ENCODE measurements at places on chromosomes 12 and 14.

DNA sequence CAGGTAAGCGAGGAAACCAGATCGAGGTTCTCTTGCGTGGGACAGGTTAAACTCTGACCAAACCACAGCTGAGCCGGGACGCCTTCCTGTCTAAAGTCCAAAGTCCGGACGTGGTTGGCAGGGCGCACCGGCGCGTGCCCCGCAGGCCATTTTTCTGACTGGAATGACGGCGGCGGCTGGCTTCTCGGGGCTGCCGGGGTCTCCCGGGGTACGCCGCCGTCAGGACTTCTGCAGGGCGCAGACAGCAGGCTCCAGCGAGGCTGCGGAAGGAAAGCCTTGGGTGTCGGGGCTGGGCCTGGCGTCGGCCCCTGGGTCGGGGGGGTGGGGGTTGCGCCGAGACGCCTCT, 32.8 kb downstream of the MIA2 start:
- peak; percentile 82 for DNase-seq

GRCh38 chr12:72777806-72778205, 505.6 kb downstream of the TRHDE start:
- DNase-seq: no peak

DNA sequence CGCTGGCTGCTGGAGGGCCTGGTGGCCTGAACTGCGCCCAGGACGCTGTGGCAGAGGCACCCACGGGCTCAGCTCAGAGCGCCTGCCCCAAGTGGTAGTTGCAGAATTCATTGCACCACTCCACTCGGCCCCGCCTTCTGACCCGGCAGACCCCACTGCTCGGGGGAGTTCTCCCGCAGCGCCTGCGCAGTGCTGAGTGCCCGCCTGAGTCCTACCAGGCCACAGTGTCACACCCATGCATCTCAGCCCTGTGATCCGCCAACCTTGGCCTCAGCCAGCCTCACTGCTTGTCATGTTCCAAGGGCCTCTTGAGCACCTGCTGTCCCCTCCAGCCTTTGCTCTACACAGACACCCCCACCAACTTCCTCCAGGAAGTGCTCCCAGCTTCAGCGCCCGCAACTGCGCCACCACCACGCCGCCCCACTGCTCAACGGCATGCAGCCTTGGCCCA, 12.2 kb downstream of the DEGS2 start:
- no peak for DNase-seq

DNA sequence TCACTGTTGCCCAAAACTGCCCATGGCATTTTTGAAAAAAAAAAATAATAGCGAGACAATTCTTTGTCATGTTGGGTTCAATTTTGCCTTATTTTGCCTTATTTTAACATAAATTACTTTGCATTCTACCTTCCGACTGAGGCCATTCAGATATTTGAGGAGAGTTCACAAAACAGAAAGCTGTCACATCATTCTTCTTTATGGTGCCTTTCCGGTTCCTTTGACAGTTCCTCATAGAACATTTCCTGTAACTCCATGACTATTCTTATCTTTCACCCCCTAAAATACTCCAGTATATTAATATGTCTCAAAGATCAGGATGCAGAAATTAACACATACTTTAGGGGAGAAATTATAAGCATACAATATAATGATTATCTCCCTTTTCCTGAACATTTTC, 476.7 kb downstream of the NOVA1 start:
- no peak for DNase-seq

GRCh38 chr12:53049571-53050318, at the start of gene TNS2:
TNS2 (plus strand) TSS chr12:53050065; CDS start chr12:53050186, 121 bp downstream.
- DNase-seq: peak; percentile 94

- DNase-seq: peak; percentile 74
Measured at GRCh38 chr14:105069871-105070759, 4.9 kb upstream of the GPR132 start.

DNA sequence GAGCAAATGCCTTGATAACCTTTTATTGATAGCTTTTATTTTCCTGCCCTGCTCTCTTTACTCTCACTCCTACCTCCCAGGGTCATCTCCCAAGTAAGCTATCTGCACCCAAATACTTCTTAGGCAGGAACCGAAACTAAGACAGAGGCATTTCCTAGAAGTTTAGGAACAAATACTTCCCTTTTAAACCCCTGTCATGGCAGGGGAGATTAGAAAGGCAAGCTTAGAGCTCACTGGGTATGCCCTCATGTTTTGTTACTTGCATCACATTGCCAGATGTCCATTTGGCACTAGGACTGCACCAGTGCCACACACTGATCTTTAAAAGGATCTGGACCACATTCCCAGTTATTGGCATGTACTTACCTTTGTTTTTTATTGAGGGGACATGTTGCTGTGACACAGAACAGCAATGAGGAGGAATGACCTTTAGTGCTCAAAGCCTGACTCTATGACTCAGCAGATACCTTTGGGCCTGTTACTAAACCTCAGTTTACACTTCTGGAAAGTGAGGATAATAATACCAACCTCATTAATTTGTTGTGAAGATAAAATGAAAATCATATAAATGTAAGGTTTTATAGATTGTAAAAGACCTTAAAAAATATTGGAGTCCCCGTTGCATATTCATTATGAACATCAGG, 40.9 kb upstream of the MBIP start:
- no peak for DNase-seq

GRCh38 chr14:30214014-30214413, 286.4 kb upstream of the PRKD1 start:
- DNase-seq: no peak

DNA sequence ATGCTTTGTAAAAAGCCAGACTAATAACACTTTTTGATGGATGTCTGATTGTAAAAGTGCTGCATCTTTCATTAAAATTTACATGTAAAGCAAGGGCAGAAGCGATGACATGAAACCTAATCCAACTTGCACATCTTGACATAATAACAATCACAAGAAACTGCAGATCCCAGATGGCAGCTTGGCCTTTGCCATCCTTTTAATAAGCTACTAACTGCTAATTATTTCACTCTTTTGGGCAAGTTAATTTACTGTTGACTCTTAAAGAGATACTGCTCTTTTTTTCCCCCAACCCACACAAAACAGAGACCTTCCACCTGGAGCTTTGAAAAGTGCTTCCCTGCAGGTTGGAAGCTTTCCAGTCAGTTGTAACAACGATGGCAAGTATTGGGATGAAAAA, 137.5 kb downstream of the NRXN3 start:
- DNase-seq: no peak

DNA sequence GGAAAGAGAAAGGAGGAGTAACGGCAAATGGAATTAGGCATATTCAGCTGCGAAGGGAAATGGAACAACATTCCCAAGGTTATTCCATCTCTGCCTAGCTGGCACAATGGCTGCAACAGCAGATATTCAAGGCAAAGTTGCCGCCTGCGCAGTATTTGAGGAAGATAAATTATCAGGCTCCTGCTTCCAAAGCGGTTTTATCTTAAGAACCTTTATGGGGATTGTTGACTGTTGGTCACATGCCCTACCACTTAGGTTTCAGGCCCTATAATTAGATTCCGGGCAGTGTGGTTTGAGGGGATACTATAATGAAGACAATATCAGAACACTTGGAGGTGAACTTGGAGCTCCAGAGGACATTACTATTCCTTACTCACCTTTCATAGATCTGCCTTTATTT, 99.7 kb downstream of the FGD4 start:
- DNase-seq: no peak

DNA sequence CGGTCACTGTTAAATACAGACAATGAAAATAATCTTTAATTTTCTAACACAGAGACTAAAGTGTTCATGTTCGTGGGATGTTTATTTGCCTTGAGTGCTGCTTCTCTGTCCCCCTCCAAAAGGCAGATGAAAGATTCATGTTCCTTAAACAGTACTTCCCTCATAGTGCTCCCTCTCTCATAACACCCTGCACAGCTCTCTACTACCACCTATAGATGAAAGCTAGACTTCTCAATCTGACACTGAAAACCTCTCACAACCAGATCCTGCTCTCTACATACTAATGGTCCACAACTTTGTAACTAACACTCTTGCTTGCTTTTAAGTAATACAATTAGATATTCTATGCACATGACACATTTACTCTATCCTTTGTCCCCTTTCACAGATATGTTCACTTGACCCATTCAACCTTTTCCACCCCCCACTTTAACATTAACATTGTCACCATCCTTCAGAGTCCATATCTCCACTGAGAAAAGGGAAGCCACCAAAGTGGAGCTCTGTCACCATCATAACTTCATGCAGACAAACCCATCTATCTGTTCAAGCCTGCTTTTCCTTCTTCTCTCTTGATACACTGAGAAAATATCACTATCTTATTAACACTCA, 266.4 kb upstream of the USP15 start:
- no peak for DNase-seq

GRCh38 chr12:52493172-52493571, at the start of gene KRT6A:
KRT6A (minus strand) TSS chr12:52493257; CDS start chr12:52493188, 69 bp downstream.
- no peak for DNase-seq

- DNase-seq: no peak
Measured at GRCh38 chr14:74800780-74801179, 37.7 kb downstream of the YLPM1 start.

GRCh38 chr14:100662879-100663760, 63.6 kb upstream of the DLK1 start:
- DNase-seq: no peak

GRCh38 chr12:19440019-19440858, 947 bp downstream of the AEBP2 start:
- DNase-seq: peak; percentile 84

DNA sequence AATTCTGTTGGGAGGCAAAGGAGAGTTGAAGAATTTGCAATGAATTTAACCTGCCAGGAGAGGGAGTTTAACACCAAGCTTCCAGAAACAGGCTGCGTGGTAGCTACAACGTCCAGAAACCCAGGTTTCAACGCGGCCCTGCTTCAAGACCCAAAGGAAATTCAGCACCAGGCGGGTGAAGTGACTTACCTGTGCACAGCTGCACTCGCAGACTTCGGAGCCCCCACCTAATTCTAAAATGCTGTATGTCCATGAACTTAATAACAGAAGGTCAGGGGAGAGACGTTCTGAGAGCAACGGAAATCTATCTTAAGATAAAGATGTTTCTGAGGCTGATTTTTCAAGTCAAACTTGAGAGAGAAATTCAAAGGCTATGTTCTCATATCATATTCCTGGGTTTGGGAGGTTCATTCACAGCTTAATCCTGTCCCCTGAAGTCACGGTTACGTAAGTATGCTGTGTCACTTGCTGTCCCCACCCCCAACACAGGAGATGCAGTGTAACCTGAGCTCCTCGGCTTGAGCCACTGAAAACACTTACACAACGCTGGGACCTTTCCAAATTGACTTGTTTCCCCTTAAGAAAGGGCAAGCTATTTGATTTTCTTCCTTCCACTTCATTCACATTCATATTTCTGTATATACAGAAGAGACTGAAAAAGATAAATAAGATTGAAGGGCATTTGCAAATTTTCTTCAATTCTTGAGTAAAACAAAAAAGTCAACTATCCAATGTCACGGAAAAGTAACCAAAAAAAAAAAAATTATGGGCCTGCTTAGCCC, 22.7 kb downstream of the CLIP1 start:
- peak; percentile 88 for DNase-seq

- DNase-seq: no peak
Measured at GRCh38 chr12:109448707-109449390, 28.3 kb downstream of the KCTD10 start.

DNA sequence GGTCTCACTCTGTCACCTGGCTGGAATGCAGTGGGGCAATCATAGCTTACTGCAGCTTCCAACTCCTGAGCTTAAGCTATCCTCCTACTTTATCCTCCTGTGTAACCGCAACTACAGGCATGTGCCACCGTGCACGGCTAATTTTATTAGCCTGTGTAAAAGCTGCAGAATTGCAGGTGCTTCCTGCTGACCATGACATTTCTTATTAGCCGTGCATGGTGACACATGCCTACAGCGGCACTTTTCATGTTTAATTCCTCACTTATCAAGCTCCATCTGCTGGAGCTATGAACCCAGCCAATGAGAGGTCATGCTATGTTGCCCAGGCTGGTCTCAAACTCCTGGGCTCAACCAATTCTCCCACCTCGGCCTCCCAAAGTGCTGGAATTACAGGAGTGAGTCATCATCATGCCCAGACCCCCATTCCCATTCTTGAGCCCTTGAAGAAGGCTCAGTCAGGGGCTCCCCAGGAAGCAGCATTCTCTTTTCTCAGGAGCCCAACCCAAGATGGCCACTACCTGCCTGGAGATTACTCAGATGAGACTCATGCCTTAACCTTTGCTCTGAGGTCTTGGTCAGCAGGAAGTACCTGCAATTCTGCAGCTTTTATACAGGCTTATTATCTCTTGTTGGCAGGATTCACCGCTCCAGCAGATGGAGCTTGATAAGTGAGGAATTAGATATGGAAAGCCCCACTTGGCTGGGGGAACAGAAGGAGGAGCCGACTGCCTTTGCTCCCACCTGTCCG, 503.2 kb downstream of the MED13L start:
- DNase-seq: no peak

- DNase-seq: no peak
Measured at GRCh38 chr14:94601884-94602391, 10.3 kb upstream of the SERPINA3 start.

DNA sequence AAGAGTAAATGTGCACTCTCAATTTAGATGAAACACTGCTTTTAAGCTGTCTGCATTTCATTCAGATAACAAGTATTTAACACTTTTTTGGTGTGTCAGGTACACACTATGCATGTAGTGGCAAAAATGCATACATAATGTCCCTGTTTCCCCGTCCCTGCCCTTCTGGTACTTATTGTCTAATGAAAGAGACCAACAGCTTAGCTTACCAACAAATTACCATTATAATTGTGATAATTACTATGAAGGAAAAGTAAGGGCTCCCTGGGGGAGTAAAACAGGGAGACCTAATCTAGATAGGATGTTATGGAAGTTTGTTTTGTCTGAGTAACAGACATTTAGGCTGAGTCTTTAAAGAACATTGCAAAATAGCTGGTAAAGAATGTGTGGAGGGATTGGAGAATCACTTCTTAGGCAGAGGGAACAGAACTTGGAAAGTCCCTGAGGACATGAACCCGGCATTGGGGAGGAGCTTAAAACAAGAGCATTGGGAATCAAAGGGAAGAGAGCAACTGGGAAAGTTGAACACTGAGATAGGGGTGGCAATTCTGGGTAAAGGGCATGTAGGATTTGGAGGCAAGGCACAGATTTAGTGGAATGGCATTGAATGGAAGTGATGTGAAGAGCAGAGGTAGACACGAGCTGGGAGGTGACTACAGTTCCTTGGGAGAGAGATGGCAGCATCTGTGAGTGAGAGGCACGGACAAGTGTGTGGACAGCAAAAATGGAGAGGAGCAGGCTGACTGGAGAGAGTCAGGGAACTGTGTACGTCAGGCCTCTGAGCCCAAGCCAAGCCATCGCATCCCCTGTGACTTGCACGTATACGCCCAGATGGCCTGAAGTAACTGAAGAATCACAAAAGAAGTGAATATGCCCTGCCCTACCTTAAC, 181.6 kb downstream of the GRIP1 start:
- DNase-seq: no peak

- no peak for DNase-seq
Measured at GRCh38 chr12:64900540-64900939, 76.1 kb downstream of the TBC1D30 start.

Data from coronary artery (tissue), 2 donors.